Panc1 (cell line): ENCODE measurements at places on chromosomes 4 and X.

DNA sequence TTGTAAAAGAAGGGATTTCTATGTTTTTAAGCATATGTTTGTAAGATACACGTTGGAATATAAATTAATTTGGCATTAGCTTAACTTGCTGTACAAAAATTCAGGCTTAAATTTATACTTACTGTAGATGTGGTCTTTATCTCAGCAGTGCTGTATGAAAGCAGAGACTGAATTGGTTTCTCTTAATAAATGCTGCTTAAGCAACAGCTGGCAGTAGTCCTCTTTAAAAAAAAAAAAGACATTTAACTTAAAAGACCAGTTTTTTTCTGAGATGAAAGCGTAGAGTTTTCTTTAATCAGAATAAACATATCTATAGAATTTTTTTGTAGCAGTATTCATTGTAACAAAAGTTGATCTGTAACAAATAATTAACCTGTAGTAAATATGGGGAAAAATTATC, 124.6 kb downstream of the RAP1GDS1 start:
- no peak for DNase-seq

- no peak for DNase-seq
Observed at GRCh38 chrX:9859711-9860555, 73.7 kb downstream of the SHROOM2 start.

GRCh38 chr4:155073852-155074251, 134.6 kb upstream of the NPY2R start:
- no peak for DNase-seq

DNA sequence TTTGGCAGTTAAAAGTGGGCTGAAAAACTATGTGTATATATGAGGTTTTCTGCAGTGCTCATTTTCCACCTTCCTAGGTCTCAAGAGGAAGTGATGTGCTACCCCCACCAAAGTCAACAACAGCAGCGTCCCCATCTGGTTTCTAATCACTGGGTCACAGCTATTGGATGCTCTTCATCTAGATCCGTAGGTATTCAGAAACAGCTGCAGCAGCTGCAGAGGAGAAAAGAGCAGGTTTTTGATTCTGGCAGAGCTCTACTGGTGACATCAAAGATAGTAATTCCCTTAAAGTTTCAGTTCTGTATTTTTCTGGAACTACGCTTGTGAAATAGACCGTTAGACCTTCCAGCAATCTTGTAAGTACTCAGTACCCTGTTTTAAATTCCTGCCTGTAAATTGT, 5.8 kb upstream of the GUCY2F start:
- DNase-seq = no peak

- no peak for DNase-seq
Observed at GRCh38 chrX:29641461-29641860, 573.9 kb upstream of the MAGEB2 start.

DNA sequence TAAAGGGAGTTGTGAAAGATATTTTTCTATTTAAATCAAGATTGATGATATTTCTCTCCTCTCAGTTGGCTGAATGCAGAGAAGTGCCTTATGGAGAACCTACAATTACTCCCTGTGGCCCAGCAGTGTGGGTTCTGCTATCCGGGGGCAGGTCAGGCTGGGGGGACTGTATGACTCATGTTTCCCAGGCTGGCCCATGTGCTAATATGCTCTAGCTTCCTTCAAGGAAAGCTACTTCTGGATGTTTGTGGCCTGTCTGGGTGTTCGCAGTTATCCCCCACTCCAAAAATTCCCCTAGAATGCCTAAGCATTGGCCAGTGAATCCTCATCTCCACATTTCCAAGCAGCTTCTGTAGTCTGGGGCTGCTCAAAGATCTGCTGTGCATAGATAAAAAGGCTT, 58.9 kb upstream of the SPP1 start:
- DNase-seq = no peak

GRCh38 chr4:76012388-76012801, 5.1 kb upstream of the CXCL9 start:
- DNase-seq = no peak

DNA sequence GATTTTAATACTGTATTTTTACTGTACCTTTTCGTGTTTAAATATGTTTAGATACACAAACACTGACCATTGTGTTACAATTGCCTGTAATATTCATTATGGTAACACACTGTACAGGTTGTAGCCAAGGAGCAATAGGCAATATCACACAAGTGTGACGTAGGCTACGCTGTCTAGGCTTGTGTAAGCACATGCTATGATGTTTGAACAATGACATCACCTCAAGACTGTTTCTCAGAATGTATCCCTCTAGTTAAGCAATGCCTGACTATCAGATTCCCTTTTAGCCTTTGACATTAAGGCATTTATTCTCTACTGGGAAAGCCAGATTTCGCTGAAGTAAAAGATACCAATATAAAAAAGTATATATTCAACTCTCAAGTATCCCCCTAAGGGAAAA, 66.2 kb downstream of the VCX3A start:
- no peak for DNase-seq

GRCh38 chrX:38954520-38954919, 153.3 kb downstream of the MID1IP1 start:
- DNase-seq = no peak

DNA sequence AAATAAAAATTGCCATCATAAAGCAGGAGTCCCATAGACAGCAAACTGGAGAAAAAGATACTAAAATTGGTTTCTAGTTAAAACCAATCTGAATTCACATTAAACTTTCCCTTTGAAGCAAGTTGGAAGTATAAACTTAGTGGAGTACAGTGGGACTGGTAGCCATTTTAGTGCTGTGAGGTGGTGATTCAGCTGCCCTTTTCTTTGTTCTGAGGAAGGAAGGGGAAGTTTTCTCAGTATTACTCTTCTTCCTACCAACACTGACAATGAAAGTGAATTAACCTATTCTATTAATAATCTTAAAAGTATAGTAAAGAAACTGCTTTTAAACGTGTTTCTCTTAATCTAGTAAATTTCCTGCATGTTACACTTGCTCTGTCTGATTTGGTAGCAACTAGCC, 36.7 kb downstream of the SLC9A6 start:
- no peak for DNase-seq

DNA sequence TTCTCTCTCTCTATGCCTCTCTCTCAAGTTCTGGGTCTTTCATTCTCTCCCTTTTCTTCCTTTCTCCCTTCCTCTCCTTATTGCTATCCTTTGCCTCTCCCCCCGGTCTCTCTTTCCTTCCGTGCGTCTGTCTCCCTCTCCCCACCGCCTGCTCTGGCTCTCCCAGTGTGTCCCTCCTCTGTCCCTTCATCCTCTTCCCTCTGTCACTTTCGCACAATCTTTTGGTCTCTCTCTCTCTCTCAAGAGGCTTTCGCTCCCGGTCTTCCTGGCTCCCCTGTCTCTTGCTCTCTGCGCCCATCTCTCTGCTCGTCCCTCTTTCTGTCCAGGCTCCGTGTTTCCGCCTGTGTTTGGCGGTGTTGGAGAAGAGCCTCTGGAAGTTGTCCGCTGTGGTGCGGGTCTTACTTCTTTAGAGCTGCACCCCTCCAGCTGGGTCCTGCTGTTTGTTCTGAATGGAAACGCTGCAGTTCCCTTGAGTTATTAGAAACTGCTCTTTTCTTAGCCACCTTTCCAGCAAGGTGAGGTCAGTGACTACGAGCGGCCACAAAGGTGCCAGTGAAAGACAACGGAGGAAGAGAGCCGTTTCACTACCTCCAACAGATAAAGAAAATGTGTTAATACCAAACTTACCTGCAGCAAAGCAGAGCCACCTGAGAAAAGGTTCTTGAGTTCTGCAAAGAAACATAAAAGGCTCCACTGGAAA, 1.1 kb downstream of the BMPR1B start:
- no peak for DNase-seq

DNA sequence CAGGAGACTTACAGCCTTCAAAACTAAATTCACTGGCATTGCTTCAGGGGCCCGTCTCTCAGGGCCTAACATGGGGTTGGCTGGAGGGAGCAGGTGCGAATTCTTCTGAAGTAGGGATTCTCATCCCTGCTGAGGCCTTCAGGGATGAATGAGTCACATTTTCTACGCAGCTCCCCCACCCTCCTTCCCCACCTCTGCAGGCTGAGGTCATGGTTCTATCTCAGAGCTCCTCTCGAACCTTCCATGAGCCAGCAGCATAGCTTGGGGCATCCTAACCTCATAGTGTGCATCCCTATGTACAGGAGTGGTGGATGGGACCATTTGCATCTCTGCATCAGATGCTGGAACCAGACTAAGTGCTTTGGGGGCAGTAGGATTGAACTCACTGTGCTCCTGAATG, 309.2 kb downstream of the EVC2 start:
- DNase-seq = no peak

- no peak for DNase-seq
Observed at GRCh38 chr4:2939383-2940243, 23.6 kb downstream of the NOP14 start.

DNA sequence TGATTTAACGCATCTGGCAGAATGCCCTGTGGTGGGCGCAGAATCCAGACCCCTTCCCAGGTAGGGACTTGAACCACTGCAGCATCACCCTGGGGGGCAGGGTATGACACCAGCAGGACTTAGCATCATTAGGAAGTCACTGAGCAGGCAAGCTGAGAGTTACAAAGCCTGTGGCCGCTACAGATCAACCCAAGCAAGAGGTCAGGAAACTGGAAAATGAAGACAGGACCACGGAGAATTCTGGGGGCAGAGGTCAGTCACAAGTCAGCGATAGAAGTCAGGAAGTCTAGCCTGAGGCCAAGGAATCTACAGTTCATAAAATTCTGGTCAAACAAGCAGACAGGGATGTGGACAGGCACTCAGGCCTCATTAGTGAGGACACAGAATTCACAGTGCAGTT, 108.4 kb downstream of the CHIC2 start:
- no peak for DNase-seq

DNA sequence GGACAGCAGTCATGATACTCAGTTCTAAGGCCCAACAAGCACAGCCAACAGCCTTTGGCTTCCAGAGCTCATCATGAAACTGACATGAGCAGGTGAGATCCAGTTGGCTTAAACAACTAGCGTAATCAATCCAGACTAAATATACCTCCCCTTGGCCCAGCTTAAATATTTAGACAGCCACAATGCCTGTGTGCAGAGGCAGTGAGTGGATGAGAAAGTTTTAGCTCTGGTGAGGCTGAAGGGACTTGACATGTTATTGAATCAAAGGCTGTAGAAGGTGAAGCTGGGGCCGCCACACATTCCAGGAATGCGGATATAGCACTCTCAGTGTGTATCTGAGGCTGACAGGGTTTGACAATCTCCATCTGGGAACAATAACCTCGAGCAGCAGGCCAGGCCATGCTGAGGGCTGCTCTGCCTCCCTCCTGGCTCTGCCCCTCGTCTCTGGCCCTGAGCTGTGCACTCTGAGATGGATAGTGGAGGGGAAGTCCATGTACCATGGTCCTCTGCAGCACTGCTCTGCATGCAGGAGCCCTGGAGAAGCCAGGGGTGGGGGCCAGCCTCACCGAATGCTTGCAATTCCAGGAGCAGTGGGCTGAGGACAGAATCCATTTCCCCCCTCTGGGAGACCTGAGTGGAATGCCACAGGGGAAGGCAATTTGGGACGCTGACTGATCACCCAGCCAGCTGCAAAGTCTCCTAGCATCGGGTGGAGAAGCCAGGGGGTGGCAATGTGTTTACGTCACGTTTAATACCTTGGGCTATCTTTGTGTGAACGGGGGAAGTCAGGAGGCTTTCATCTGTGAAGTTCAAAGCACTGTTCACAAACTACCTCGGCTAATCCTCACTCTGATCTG, 37.3 kb upstream of the RASL11B start:
- no peak for DNase-seq

GRCh38 chrX:15745179-15745578, 7.1 kb downstream of the CA5B start:
- no peak for DNase-seq

GRCh38 chr4:167885071-167885470, 207.3 kb upstream of the ANXA10 start:
- no peak for DNase-seq

- DNase-seq = no peak
Observed at GRCh38 chr4:168711197-168712140, 214.6 kb downstream of the PALLD start.

- DNase-seq = peak; percentile 35
Observed at GRCh38 chr4:121462660-121463261, 81.9 kb upstream of the QRFPR start.

- no peak for DNase-seq
Observed at GRCh38 chr4:48203819-48204218, 65.8 kb downstream of the TEC start.

- DNase-seq = no peak
Observed at GRCh38 chr4:103994059-103994458, 274.3 kb upstream of the TACR3 start.

DNA sequence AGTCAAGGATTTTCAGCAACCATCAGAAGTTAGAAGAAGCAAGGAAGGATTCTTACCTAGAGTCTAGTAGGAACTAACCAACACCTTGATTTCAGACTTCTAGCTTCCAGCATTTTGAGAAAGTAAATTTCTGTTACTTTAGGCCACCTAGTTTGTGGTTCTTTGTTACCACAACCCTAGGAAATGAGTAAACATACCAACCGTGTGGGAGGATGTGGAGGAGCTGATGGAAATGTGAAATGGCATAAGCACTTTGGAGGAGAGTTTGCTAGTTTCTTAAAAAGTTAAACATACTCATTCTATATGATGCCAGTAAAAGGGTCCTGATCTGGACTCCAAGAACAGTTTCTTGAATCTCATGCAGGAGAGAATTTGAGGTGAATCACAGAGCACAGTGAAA, 679.4 kb downstream of the PDHA2 start:
- DNase-seq = no peak

GRCh38 chr4:183918696-183919095, 13.6 kb downstream of the STOX2 start:
- no peak for DNase-seq

- DNase-seq = no peak
Observed at GRCh38 chrX:44989995-44990770, 117.2 kb downstream of the KDM6A start.

DNA sequence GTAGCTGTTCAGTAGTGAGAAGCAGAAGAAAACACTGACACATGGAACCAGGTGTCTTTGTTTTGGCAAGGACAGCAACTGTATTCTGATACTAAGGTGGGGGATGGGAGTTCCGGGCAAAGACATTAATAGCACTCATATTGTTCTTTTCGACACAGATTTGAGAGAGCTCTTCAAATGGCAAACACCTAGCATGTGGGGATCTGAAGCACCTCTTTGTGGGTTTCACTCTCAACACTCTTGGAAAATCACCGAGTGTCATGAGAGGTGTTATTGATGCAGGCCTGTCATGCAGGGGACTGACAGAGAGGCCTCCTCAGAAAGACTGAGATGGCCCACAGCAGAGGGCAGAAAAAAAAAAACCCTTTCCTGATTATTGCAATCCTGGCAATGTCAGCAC, 228.4 kb upstream of the VCX start:
- DNase-seq = no peak

DNA sequence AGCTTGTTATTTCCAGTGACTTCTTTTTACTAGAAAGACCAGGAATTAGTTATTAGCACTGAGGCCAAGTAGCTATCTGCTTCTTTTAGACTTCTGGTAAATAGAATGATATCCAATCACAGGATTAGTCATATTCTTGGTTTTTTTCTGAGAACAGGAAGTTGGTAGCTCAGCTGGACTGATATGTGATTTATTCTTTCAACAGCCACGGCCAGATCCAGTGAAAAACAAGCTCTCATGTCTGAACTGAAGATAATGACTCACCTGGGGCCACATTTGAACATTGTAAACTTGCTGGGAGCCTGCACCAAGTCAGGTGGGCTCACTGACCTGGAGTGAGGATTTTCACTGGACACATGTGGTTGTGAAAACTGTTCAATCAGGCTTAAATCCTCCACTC, 48.6 kb downstream of the PDGFRA start:
- DNase-seq = no peak
